ENCODE measurements at places on chromosomes 11 and 22. TPM values are rescaled to one million over a fixed set of nuclear protein-coding genes. Genes with fewer than 3 reads are reported as not detected.

The PKDREJ gene
- 0.45 TPM for polyA plus RNA-seq

DNA sequence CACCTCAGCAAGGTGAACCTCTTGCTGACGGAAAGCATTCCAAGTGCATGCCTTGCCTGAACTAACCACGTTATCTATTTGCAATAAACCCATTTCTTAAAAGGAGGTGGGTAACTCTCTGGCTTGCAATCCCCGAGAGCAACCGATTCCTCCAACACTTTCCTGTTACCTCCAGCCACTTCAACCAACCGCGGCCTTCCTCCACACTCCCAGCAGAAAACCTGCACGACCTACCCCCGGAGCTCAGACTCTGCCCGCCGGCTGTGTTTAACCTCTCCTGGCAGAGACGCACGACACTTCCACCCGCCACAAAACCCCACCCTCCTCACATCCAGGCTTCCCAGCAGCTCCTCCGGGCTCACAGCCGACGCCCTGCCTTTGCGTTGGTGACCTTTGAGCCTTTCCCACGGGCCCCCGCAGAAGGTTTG, 708 bp downstream of the SCO2 start:
- no peak for DNase-seq

The APOBEC3C gene
- polyA plus RNA-seq = 9.6 TPM

The C11orf98 gene
- polyA plus RNA-seq = 58.5 TPM

DNA sequence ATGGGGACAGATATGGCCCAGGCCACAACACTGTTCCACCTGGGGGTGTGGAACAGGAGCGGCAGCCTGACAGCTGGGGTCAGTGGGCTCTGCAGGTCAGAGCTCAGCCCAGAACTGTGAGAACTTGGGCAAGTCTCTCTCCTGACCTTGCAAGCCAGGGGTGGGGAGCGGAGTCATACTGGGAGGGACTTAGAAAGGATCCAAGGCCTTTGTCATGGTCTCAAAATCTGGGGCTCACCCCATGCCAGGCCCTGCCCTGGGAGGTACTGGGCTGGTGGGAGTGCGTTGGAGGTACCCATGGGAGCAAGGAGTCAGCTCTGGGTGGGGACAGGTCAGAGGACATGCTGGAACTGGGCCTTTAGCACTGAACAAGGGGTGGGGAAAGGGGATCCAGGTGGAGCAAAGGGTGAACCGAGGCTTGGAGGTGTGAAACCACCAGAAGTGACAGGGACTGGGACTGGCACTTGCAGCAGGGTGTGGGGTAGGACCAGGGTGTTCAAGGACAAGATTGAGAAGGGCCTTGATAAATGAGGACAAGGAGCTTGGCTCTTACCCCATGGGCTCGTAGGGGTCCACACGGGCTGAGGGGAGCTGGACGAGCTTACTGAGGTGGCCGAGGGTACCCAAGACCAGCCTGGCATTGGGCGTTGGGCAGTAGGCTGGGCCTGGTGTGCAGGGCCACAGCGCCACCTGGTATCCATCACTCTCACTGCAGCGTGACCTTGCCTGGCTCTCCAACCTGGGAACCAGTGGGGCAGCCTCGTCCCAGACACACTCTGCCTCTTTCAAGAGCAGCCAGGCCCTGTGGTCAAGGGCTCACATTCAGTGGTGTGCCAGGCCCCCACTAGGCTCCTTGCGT, 7.4 kb upstream of the PMM1 start:
- DNase-seq = no peak

The ANGPTL5 gene
- not detected for polyA plus RNA-seq

The TRIM48 gene
- not detected for polyA plus RNA-seq
